Prostate gland (tissue), 2 donors: ENCODE measurements at places on chromosomes 3 and 15. TPM values are rescaled to one million over a fixed set of nuclear protein-coding genes. Genes with fewer than 3 reads are reported as not detected.
A peak's percentile ranks its signal among the peaks of the same experiment; 100 is the strongest.

GRCh38 chr3:47716656-47717055 lies 65.0 kb downstream of the SMARCC1 start:
- no peak for DNase-seq
- no peaks in the 10 kb centered on the region for H3K27me3 ChIP-seq
- H3K27ac ChIP-seq: no peak overlapping the region
- H3K4me3 ChIP-seq: no peak overlapping the region
- no peaks in the 10 kb centered on the region for H3K4me1 ChIP-seq

DNA sequence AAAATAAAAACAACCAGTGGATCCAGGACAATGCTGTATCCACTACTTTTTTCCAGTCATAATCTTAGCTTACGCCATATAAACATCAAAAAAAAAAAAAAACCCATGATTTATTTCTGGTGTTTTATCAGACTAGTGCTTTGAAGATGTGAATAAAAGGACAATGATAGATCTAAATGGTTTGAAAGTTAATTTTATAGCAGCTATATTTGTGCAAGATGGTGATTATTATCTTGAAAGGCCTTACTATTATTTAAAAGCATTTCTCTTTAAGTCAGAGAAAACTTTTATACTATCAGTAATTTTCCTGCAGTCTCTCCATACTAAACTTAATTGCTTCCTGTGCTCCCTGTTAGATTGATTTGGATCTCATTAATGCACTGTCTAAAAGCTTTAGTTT lies 670.3 kb downstream of the TBL1XR1 start:
- no peak for DNase-seq
- no peak overlapping the region for H3K4me3 ChIP-seq
- H3K36me3 ChIP-seq: no peaks in the 10 kb centered on the region
- H3K4me1 ChIP-seq: no peaks in the 10 kb centered on the region
- H3K27me3 ChIP-seq: no peaks in the 10 kb centered on the region

GRCh38 chr15:29821416-29822099 lies 710 bp downstream of the TJP1 start:
- DNase-seq: peak; percentile 77
- H3K4me3 ChIP-seq: peak overlapping the region; percentile 94
- H3K4me1 ChIP-seq: no peaks in the 10 kb centered on the region
- peak overlapping the region; percentile 97 for H3K27ac ChIP-seq
- no peaks in the 10 kb centered on the region for H3K36me3 ChIP-seq
- H3K27me3 ChIP-seq: no peaks in the 10 kb centered on the region

GRCh38 chr15:51759557-51760070 lies 8.2 kb downstream of the TMOD2 start:
- H3K27ac ChIP-seq: no peak overlapping the region
- no peaks in the 10 kb centered on the region for H3K4me1 ChIP-seq
- no peak overlapping the region for H3K4me3 ChIP-seq
- no peaks in the 10 kb centered on the region for H3K27me3 ChIP-seq

- H3K27me3 ChIP-seq: no peaks in the 10 kb centered on the region
- no peaks in the 10 kb centered on the region for H3K4me1 ChIP-seq
- DNase-seq: no peak
- H3K36me3 ChIP-seq: no peaks in the 10 kb centered on the region
- H3K4me3 ChIP-seq: no peak within 1 kb of the TSS
Observed at GRCh38 chr3:52794612-52795099, at the start of gene ITIH3. Gene ITIH3, plus strand, starts transcription at chr3:52794796. Its CDS starts 8 bp downstream, at chr3:52794804.

The DUOX2 gene
- total RNA-seq: 2.5 TPM

DNA sequence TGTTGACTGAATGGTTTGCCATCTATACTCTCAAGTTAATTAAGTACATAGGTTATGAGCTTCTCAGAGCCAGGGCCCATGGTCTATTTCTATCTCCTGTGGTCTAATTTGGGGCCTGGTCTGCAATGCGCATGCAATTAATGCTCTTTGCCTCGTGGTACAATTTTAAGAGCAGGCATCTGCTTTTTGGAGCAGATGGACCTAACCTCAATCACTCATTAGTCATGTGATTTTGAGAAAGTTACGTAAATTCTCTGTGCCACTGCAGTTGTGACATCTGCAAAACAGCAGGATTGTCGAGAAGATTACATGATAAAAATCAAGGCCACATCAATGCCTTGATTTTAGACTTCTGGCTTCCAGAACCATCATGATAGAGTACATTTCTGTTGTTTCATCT lies 543.7 kb upstream of the ADAMTS9 start:
- H3K36me3 ChIP-seq: no peaks in the 10 kb centered on the region
- no peak overlapping the region for H3K4me3 ChIP-seq
- H3K4me1 ChIP-seq: no peaks in the 10 kb centered on the region
- no peak for DNase-seq

- no peaks in the 10 kb centered on the region for H3K4me1 ChIP-seq
- no peaks in the 10 kb centered on the region for H3K36me3 ChIP-seq
- no peak overlapping the region for H3K4me3 ChIP-seq
- no peaks in the 10 kb centered on the region for H3K27me3 ChIP-seq
- H3K27ac ChIP-seq: no peak overlapping the region
Observed at GRCh38 chr3:169143506-169143905, 520.0 kb downstream of the MECOM start.

DNA sequence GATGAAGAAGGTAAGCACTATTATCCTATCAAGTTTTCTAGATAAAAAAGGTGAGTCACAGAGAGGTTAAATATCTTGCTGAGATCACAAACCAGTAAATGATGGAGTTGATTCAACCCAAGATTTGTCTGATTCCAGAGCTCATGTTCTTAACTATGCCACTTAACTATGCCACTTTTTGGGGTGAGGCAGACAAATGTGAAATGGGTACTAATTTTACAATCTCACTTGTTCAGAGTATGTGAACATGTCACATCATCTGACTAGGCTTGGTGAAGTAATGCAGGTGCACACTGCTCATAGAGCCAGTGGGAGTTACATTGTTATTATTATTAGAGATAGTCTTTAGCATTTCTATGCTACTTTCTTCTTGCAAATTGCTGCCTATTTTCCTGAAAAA lies 2.0 kb downstream of the DRD3 start:
- H3K36me3 ChIP-seq: no peaks in the 10 kb centered on the region
- H3K4me1 ChIP-seq: no peaks in the 10 kb centered on the region
- H3K27me3 ChIP-seq: no peaks in the 10 kb centered on the region
- H3K27ac ChIP-seq: no peak overlapping the region
- no peak overlapping the region for H3K4me3 ChIP-seq
